H7 (cell line): ENCODE measurements at places on chromosomes 7 and 10. TPM values are rescaled to one million over a fixed set of nuclear protein-coding genes. Genes with fewer than 3 reads are reported as not detected.

DNA sequence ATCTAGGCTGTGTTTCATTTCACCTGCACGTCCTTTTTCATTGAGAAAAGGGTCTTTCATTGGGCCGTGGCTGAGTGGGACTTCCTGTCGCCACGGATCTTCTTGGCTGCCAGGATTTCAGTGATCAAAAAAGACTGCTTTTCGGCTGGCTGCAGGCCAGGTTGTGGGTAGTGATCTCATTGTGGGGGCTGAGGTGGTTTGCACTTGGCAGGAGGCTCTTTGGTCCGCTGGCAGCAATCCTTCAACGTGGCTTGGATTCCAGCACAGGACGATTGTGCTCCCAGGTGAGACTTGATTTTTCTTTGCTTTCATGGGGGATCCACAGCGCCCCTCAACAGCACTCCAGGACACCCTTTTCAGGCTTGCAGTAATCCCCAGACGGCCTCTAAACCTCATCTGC is 29.0 kb upstream of the ZNF273 start:
- peak; percentile 8 for DNase-seq

DNA sequence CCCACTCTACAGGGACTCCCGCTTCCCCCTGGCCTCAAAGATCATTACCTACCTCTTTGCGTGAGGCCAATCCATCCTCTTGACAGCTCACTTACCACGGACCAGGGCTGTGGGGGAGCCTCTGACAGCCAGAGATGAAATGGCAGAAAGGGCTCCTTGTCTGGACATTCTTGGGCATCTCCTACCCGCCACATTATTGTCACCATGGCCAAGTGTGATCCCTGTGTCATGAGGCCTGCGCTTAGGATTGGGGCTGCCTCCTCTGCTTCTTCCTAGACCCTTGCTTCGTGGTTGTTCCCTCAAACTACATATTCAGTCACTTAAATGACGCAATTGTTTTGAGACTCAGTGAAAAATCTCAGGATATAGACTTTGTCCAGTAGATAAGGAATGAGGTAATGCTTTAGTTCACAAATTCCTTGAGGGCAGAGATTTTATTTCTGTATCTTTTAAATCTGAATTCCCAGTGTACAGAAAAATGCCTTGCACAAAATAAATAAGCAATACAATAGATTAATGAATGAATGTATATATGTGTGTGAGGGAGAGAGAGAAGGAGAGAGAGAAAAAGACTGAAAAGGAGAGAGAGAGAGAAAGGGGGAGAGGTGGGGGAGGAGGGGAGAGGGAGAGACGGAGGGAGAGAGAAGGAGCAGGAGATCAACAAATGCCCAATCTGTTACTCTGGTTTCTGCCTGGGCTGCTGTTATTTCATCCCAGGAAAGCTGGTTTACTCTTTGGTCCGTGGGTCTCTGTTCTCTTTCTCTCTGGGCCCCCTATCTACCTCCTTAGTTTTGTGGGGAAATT is 159.0 kb downstream of the PLXNA4 start:
- no peak for DNase-seq

GRCh38 chr7:112199035-112199655 is 7.1 kb downstream of the DOCK4 start:
- DNase-seq = no peak

- DNase-seq = no peak
Observed at GRCh38 chr10:63208986-63209385, 75.9 kb downstream of the NRBF2 start.

- peak; percentile 26 for DNase-seq
Observed at GRCh38 chr10:45198486-45199204, 116.8 kb downstream of the OR13A1 start.

- no peak for DNase-seq
Observed at GRCh38 chr7:96532428-96532935, 177.2 kb downstream of the SEM1 start.

- DNase-seq = no peak
Observed at GRCh38 chr10:117477211-117477947, 65.2 kb upstream of the EMX2 start.

DNA sequence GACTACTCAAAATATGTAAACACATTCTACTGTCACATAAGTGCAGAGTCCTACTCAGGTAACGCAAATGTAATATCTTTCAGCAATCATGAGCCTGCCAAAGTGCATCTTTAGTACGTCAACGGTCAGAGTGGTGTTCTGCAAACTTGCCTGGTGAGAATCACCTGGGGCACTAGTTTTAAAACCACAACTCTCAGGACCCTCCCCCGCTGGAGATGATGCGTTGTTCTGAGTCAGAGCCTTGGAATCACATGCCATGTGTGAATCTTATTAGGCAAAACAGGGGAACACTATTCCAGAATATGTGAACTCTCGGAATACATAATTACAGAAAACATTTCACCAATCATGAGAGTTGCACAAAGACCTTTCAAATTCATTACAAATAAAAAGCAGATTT is 115.7 kb downstream of the TPK1 start:
- peak; percentile 7 for DNase-seq

DNA sequence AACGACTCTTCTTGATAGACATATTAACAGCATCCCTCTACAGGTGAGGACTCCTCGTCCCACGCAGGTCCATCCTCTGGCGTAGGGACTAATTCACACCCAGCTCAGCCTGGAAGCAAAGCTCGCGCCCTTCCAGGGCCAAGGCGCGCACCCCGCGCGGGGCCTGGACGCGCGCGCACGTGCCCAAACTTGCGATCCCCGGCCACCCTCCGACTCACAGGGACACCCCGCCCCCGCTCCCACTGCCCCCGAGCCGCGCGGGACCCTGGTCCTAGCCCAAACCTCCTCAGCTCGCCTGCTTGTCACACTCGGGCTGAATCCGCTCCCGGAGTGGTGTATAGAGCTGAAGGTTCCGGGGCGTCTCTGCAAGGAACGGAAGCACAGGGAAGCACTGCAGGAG is 76.9 kb downstream of the ZNF248 start:
- DNase-seq = peak; percentile 13

DNA sequence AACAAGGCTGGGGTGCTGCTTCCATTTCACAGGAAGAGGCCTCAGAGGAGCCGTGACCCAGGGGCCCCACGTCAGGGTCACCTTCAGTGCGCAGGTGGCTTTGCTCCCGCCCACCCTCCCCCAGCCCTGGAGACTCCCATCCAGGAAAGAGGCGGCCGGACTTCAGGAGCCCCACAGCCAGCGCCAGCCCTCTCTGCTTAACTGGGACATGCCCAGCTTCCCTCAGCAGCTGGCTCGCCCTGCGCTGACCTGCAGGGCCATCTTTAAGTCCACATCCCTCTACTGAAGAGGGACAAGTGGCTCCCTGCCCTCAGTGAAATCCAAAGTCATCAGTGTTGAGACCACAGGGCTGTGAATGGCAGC is 141.9 kb upstream of the PPP2R2D start:
- peak; percentile 78 for DNase-seq

SPACDR gene
- total RNA-seq = 0.11 and 1.1 TPM in 2 replicates

CARD11 gene
- total RNA-seq = 21.4 and 32.7 TPM in 2 replicates

ADO gene
- total RNA-seq = 48.5 and 51.0 TPM in 2 replicates

CYREN gene
- 36.2 and 41.1 TPM in 2 replicates for total RNA-seq

DOCK1 gene
- 44.5 and 47.9 TPM in 2 replicates for total RNA-seq

ZNF92 gene
- total RNA-seq = 17.7 and 34.1 TPM in 2 replicates

PIK3CG gene
- 0.03 TPM in 1 of 2 replicates, not detected in the other for total RNA-seq
